Stimulated activated CD4-positive, alpha-beta T cell treated with anti-CD3 and anti-CD28 coated beads, Interleukin-15, amount 100 ng/mL, for 1 hour (primary cell): ENCODE measurements at places on chromosomes 11 and 22.

DNA sequence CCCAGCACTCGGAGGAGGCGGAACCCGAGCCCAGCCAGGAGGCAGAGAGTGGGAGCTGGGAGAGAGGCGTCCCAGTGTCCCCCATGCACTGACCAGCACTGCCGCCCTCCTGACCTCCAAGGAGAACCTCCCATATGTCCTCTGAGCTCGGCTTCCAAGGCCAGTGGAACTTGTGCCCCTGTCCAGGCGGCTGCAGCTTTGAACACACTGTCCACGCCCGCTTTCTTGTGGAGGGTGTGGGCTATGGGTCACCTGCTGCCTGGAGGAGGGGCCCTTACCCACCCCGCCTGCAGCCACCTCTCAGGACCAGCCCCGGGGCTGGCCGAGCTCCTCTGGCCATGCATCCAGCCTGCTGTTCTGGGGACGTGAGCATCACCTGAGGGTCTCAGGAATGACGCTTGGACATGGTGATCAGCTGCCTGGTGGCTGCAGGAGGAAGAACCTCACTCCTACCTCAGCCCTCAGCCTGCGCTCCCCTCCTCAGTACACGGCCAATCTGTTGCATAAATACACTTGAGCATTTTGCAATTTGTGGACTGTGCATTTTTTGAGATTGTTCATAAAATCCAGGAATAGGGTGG, 22.2 kb upstream of the MUC5B start:
- DNase-seq: no peak

GRCh38 chr22:29772170-29772641, 5.0 kb downstream of the UQCR10 start:
- DNase-seq: no peak

DNA sequence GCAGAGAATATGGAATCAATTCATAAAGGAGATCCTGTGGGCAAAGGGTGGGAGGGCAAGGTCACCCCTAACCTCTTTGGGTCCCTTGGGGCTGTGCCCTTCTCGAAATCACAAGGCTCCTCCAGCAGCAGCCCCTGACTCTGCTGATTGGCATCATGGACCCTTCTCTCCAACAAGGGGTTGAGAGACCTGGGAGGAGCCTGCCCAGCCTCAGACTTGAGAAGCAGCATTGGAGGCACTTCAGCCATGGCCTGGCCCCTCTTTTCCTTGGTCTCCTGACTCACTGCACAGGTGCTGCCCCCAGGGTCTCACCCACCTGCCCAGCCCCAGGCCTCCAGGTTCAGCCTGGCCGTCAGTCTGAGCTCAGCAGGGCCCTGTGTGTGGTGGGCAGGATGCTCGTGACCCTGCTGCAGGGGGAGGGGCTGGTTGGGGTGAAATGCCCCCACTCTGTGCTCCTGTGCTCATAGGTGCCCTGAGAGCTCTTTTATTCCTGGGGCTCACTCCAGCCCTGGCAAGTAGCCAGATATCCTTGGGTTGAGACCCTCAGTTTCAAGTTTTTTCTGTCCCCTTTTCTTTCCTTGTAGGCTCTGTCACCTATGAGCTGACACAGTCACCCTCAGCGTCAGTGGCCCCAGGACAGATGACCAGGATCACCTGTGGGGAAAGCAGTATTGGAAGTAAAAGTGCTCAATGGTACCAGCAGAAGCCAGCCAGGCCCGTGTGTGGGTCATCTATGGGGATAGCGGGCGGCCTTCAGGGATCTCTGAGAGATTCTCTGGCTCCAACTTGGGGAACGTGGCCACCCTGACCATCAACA, 110.8 kb downstream of the GGTLC2 start:
- no peak for DNase-seq

DNA sequence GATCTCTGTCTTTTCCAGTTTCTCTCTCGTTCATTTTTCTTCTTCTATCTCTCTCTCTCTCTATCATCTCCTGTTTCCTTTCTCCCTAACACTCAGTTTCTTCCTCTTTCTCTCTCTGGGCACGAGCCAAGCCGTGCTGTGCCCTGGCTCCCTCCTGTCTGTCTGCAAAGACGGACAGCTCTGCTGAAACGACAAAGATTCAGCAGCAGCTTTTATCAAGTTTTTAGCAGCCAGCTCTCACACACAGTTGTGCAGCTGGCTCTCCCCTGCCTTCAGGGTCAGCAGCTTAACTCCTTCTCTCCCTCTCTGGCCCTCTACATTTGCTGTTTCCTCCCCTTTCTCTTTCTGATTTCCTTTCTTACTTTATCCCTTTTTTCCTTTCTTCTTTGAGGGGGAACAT, 352.0 kb upstream of the MPPED2 start:
- DNase-seq: no peak

DNA sequence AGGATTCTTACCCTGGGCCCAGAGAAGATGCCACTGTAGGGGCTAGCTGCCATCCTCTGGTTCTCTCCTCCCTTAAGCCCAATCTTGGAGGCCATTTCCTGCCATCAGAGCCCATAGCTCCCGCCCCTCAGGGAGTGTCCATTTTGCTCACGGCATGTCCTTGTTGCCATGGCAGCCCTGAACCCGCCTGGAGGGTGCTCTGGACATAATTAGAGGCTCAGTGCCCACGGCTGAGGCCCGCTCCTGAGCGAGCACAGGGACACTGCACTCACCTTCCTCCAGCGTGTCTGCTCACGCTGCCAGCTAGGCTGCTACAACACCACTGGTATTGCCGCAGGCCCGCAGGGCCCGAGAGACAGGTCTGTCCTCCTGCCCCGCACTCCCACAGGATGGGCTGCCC, 11.1 kb upstream of the SUSD2 start:
- no peak for DNase-seq

DNA sequence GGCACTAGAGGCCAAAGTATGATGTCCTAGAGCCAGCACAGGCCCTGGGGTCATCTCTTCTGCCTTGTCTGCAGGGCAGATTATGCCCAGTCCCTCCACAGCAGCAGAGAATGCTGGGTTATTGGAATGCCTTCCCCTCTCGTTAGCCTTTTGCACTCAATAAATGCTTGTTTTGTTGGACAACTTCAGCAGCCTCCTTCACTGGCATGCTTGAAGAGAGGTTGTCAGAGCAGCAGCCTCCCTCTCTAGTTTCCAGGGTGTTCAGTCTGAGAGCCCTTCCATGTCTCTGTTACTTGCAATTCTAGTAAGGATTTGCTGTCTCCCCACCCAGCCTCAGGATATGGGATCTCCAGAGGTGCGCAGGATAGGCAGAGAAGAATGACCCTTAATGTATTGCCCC, 82.9 kb downstream of the PKNOX2 start:
- no peak for DNase-seq

DNA sequence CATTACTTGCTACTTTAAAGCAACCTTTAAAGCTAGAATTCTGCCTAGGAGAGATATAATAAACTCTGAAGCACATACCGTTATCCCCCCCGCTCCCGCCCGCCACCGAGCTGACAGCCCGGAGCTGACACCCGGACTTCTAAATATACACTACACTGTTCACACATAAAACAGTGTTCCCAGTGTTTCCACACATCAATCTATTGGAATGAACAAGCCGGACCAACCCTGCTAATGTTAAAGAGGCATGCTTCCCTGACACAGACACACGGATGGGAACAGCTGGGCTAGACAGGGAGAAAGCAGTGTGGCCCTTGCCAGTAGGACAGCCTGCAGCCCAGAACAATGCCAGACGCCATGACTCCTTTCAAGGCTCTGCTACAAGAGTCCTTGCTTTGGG, 108.4 kb upstream of the CSNK2A3 start:
- DNase-seq: no peak

DNA sequence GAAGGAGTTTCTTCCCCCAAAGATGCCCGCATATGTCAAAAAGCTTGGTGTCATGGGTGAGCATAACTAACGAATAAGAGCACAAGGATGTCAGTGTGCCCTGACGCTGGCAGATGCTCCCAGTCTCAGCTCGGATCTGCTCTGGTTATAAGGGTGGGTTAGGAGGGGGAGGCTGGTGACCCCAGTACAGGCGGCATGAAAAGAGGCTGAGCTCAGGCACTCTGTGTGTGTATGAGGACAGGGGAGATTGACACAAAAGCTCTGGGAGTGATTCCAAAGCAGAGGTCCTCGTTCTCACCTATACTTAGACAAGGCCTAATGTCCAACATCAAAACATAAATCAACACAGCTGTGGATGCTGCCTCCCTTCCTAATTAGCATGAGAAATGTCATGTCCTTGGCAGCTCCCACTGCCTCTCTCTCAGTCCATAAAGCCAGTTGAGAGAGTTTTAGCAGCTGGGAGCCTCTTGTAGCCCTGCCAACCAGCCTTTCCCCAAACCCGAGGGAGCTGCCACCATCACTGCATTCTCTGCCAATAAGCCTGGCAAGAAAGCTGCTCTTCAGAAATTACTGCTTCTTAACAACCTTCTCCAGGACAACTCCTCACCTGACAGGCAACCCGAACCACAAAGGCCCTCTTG, 59.8 kb downstream of the SC5D start:
- DNase-seq: no peak

GRCh38 chr11:34773211-34773610, 143.0 kb downstream of the APIP start:
- DNase-seq: no peak

GRCh38 chr11:45881708-45882368, 3.6 kb upstream of the MAPK8IP1 start:
- DNase-seq: no peak

DNA sequence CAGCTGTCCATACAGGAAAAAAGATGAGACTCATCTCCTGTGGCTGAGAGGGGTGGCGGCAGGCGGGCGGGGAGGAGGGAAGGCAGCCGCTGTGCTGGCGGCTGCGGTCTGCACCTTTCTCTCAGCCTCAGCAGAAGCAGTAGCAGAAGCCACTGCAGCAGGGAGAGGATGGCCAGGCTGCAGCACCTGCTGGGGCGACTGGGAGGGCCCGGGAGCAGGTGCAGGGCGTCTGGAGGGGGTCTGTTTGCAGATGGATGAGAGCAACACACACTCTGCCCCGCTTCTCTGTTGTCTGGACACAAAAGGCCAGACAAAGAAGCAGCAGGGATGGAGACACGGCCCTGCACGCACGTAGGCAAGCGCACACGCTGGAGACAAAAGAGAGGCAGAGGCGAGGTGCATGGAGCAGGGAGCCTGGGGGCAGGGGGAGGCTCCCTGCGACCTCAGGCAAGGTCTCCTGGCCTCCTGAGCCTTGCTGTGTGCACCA, 9.3 kb upstream of the MIAT start:
- DNase-seq: no peak

- DNase-seq: no peak
Observed at GRCh38 chr11:69386594-69387408, 92.8 kb downstream of the MYEOV start.

- DNase-seq: no peak
Observed at GRCh38 chr11:15490535-15490934, 375.8 kb downstream of the INSC start.

DNA sequence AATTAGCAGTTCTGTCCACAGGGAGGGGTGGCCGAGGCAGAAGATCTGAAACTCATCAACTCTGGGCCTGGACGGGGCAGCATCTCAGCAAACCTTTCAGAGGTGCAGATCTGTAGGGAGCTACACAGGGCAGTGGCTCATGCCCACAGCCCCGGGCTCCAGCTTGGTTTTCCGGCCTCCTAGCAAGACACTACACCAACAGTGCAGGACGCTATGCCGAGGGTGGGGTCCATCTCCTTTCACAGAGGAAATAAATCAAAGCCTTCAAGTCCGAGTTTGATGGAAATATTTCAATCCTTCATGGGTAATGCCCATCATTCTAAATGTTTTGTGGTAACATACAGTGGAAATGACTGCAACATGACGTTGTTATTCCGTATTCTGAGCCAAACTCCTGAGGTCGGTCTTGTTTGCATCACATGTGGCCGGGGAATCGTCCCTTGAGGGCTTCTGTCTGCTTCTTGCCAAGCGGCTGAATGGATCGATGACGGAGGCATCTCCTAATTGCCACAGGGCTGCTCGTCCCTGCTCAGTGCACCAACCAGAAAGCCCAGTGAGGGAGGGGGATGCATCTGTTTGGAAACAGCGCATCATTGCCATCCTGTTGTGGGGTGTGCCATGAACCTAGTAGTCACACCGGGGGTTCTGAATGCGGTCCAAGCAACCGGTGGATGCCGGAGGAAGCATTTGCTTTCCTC, 30.0 kb downstream of the LINC01488 start:
- DNase-seq: no peak

- DNase-seq: no peak
Observed at GRCh38 chr11:117222991-117223740, 8.7 kb downstream of the PCSK7 start.

DNA sequence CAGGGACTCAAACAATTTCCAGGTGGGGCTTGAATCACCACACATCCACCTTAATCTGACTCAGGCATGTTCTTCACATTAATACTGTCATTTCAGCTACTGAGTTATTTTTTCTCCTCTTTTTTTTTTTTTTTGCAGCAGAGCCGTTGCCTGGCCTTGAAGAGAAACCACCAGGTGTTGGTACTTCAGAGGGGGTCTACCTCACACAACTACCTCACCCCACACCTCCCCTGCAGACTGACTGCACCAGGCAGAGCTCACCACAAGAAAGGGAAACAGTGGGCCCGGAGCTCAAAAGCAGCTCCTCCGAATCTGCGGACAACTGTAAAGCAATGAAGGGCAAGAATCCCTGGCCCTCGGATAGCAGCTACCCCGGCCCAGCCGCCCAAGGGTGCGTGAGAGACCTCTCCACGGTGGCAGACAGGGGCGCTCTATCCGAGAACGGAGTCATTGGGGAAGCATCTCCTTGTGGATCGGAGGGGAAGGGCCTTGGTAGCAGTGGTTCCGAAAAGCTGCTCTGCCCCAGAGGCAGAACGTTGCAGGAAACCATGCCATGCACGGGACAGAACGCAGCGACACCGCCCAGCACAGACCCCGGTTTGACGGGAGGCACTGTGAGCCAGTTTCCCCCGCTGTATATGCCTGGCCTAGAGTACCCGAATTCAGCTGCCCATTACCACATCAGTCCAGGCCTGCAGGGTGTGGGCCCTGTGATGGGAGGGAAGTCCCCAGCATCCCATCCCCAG, 15.1 kb upstream of the SLC25A18 start:
- no peak for DNase-seq

DNA sequence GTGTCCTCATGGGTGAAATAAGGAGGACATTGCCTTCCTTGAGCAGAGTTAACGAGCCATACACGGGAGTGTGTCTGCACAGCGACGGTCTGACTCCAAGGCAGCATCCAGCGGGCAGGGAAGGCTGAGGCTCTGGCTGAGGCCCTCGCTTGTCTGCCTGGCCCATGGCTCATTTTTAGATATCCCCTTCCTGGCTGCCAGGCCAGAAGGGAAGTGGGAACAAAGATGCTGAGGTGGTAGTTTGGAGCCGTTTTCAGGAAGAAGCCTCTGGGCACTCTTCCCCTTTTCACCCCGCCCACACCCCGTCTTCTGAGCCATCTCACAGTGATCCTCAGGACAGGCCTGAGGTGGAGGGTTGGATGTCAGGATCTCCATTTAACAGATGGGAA, 3.0 kb upstream of the SLCO2B1 start:
- no peak for DNase-seq

GRCh38 chr22:46303347-46303965, 6.8 kb downstream of the GTSE1 start:
- no peak for DNase-seq
